ENCODE measurements at places on chromosomes 4 and X.
A peak's percentile ranks its signal among the peaks of the same experiment; 100 is the strongest.

GRCh38 chrX:148051973-148052372 is 70.8 kb downstream of the FMR1NB start:
- DNase-seq, result no peak

- no peak for DNase-seq
These were observed 53.9 kb downstream of the CPZ start for GRCh38 chr4:8646296-8647093.

DNA sequence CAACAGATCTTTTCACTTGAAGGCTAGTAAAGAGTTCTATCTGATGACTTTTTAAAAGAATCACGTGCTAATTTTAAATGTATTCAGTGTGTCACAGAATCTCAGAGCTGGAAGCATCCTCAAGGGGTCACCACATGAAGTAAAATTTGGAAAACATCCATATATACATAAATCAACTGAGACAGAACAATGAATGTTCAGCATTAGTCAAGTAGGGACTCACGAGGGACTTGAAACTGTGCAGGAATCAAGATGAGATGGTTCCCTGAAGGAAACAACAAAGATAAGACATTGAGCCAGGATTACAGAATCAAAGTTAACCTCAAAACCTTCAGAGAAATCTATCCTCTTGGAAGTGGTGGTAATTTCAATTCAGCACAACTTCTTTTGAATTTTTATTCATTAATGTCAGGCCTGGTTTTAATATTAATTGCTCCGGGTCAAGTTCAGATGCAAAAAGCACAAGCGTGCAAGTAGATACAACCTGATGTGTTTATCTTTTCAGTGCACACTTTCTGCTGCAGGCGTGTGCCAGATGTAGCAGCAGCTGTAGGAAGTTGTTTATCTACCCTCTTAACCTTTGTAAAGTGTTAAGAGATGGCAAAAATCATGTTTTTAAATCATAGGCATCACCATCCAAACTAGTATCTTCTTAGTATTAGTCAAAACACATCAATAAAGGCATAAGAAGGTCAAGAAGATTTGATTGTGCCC is 87.7 kb upstream of the SRD5A3 start:
- no peak for DNase-seq

GRCh38 chrX:110120025-110120424 is 117.1 kb downstream of the TMEM164 start:
- DNase-seq, result no peak

DNA sequence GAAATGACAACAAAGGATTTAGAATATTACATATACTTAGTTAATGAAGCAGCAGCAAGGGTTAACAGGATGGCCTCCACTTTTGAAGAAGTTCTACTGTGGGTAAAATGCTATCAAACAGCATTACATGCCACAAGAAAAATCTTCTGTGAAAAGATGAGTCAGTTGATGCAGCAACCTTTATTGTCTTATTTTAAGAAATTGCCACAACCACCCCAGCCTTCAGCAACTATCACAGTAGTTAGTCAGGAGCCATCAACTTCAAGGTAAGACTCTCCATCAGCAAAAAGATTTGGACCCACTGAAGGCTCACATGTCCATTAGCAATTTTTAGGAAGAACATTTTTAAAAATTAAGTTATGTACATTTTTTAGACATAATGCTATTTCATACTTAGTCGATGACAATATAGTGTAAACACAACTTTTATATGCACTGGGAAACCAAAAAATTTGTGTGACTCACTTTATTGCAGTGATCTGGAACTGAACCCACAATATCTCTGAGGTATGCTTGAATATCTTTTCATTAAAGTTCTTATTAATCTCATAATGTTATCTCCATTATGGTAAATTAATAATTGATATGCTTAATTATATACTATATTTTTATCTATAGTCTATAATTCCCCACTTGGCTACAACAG is 81.2 kb downstream of the SPCS3 start:
- DNase-seq, result peak; percentile 67

GRCh38 chr4:141684785-141685184 is 48.4 kb downstream of the IL15 start:
- no peak for DNase-seq

GRCh38 chr4:103152381-103152780 is 45.8 kb downstream of the CENPE start:
- no peak for DNase-seq

DNA sequence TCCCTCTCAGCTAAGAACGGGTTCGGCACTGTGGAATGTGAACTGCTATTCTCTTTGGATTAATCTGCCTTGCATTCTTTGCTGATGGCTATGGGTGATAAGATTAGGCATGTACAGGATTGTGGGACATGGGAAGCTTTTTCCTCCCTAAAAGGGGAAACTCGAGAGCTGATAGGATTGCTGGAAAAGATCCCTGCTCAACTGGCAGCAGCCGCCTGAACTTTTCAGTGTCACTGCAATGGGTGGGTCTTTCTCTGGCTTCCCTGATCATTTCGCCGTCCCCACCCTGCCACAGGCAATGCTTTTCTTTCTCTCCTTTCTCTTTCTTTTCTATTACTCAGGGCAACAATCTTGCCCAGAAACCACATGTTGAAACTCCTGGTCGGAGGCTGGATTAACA is 20.5 kb downstream of the PAGE2 start:
- no peak for DNase-seq

- DNase-seq, result no peak
These were observed 16.2 kb upstream of the SCRG1 start for GRCh38 chr4:173415092-173415491.

DNA sequence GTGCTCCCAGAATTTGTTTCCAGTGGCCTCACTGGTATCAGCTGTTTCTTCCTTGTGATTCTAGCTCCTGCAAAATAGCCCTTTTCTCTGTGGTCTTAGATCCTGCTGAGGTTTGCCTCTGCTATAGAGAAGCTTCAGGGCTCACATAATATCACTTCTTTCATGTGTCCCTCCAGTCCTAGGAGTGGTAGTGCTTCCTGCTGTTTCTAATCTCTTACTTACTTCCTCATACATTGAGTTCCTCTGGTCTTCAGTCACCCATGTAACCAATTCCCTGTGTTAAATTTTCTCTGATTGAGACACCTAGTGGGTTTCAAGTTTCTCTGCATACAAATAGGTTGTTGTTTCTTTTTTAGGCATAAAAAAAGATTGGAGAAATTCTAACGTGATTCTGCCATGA is 1567.9 kb downstream of the ARAP2 start:
- DNase-seq, result no peak

DNA sequence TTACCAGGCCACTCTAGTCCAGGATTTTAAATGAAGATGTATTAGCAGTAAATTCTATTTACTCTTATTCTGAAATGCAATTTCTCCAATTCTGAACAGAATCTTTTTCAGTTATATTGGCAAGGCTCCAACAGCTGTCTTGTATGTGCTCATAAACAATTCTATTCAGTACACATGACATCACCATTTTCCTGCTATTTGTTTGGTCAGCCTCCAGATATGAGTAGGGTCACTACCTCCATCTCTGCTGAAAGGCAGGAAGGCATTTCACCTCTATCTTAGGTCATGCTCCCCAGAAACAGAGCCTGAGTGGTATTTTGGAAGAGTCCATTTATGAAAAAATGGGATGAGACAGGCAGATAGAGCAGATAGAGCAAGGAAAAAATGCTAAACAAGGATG is 151.1 kb upstream of the ADGRL3 start:
- DNase-seq, result no peak

GRCh38 chr4:79883290-79883689 is 189.7 kb downstream of the ANTXR2 start:
- DNase-seq, result no peak

DNA sequence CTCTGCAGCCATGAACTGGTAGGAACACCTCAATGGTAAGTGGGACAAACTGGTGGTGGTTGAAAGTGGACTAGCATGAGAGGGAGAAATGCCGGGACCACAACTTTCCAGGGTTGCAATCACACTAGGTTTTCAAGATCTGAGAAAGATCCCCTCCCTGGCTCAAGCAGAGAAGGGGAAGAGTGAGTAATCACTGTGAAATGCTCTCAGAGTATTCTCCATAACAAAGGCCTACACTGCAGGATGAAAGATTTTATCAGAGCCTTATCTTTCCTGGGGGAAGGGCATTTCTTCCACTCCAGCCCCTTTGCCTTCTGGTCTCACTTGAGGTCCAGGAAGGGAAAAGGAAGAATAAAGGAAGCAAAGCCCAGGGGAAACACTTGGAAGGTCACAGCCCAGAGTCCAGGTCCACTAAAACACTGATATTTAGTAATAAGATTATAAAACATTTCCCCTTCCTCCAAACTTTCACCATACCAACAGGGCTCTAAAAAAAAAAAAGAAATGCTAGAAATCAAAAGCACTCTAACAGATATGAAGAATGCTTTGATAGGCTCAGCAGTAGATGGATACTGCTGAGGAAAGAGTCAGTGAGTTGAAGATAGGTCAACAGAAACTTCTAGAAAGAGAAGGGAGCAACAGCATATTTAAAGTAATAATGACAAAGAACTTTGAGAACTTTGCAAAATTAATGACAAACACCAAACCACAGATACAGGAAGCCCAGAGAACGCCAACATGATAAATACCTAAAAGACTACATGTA is 95.9 kb downstream of the WDFY3 start:
- DNase-seq, result peak; percentile 55

GRCh38 chr4:4625488-4625887 is 83.6 kb upstream of the STX18 start:
- no peak for DNase-seq
